ENCODE measurements at places on chromosomes 2 and 18.

DNA sequence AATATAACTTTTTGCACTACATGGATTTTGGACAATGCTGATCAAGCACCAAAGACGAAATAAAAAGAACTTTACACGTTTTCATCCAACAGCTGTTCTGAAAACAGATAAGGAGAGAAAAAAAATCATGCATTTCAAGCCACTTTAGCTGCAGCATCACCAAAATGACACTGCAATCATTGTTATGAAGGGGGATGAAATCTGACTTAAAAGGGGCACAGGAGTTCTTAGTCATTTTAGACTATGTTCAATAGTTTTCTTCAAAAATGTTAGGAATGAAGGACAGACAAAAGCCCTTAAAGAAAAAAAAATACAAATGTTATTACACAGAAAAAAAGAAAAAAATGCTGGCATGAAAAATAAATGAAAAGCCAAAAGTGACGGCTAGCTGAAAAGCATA is 71.2 kb downstream of the CUL3 start:
- DNase-seq = no peak

GRCh38 chr2:149038442-149039212 is at the start of gene LYPD6B:
LYPD6B (plus strand) TSS chr2:149038699; CDS start chr2:149130949, 92,250 bp downstream.
- no peak for DNase-seq

- DNase-seq = peak; percentile 38
Measured at GRCh38 chr18:35756506-35757117, 175.1 kb downstream of the GALNT1 start.

GRCh38 chr2:37180006-37180639 is 8.3 kb downstream of the SULT6B1 start:
- no peak for DNase-seq

- no peak for DNase-seq
Measured at GRCh38 chr2:219405451-219405850, 12.7 kb upstream of the DES start.

DNA sequence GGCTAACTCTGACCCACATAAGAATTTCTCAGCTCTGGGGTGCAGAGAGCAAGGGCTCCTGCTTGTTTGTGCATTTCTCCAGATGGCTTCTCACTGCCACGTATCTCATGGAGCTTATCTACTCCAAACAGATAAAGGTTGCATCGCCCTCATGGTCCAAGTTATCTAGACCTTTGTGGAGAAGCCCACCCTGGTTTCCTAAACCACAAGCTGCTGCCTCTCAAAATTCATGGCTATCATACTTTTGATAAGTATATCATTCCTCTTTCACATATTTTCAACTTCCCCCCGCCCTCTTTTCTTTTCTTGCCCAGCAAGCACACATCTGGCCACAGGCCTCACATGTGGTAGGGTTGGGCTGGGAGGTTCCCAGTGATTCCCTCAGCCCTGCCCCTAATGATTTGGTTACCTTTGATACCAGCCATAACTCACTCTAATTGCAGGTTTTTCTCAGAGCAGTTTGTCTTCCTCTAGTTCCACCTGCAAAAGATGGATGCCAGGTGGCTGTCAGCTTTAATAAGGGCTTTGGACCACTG is 146.0 kb downstream of the RHBDD1 start:
- DNase-seq = no peak

GRCh38 chr2:33650171-33650570 is 51.1 kb upstream of the FAM98A start:
- no peak for DNase-seq

GRCh38 chr18:59837586-59837985 is 62.2 kb upstream of the PMAIP1 start:
- DNase-seq = no peak

DNA sequence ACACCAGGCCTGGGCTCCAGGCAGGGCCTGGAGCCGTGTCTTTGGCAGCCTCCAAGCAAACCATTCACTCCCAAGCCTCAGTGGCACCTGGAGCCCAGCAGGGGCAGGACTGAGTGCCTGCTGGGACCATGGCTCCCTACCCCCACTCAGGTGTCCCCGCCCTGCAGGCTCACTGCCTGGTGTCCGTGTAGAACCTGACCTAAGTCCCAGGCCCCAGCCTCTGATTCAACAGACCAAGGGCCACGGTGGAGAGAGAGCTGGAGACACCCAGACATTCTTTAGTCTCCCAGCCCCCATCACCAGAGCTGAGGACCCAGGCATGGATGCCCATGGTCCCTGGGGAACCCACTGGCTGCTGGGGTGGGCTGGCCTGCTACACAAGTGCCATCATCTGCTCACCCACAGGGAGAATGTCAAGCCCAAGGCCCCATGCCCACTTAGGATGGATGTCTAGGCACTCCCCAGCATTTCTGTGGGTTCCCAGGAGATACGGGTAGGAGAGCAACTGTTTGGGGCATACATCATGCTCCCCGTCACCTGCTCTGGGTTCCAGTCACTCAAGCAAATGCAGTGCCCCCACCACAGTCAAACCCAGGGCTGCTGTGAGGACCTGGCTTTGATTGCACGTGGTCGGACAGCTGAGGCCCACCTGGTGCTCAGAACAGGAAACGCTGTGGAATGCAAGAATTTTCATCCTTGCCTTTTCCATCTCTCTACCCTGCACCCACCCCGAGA is 42.9 kb upstream of the ATG16L1 start:
- no peak for DNase-seq

- no peak for DNase-seq
Measured at GRCh38 chr18:52345428-52345827, 5.4 kb downstream of the DCC start.

GRCh38 chr2:179165356-179166000 is 99.2 kb downstream of the SESTD1 start:
- DNase-seq = no peak

- DNase-seq = no peak
Measured at GRCh38 chr2:133504566-133505505, 63.4 kb downstream of the NCKAP5 start.

DNA sequence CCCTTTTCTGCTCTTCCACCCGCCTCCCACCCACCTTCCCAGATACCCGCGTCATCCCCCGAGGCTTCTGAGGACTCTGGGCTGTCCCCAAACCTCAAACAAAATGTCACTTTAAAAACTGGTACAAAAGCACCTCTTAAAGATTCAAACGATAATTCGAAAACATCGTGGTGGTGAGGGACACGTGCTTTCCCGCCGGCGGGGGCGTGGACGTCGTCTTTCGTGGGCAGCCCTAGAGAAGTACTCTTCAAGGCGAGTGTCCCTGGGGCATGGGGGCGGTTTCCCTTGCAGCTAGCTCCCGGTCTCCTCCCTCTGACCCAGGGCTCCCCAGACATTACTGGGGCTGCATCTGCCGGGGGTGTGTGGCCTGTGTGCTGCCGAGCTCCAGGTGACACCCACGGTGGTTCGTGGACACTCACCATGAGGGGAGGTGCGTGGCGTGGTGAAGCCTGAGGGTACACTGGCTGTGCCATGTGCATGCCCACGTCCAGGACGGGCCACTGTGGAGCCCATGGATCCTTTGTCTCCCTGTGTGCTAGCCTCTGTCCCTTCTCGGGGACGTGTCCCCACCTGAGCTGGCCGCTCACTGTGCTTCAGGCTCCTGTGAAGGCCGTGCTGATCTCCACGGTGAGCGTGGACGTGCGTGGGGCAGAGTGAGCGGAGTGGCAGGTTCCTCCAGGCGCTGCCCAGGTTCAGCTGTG is 117.8 kb downstream of the NFATC1 start:
- DNase-seq = no peak

GRCh38 chr2:207130958-207131521 is 34.7 kb downstream of the KLF7 start:
- DNase-seq = no peak

- DNase-seq = no peak
Measured at GRCh38 chr2:12488352-12489318, 228.1 kb upstream of the TRIB2 start.

- no peak for DNase-seq
Measured at GRCh38 chr2:37877457-37878315, 47.4 kb upstream of the RMDN2 start.

DNA sequence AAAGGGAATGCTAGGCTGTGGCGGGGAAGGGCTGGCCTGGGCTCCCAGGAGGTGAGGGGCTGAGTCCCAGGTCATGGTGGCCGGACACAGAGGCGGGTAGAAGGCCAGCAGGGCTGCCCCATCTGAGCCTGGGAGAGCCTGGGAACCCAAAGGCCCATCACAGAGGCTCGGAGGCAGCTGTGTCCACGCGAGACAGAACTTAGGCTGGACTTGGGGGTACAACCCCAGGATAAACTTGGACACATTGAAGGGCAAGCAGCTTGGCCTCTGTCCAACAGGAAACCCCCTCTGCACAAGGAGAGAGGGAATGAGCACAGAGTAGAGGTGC is 95.9 kb downstream of the ZFP36L2 start:
- no peak for DNase-seq

DNA sequence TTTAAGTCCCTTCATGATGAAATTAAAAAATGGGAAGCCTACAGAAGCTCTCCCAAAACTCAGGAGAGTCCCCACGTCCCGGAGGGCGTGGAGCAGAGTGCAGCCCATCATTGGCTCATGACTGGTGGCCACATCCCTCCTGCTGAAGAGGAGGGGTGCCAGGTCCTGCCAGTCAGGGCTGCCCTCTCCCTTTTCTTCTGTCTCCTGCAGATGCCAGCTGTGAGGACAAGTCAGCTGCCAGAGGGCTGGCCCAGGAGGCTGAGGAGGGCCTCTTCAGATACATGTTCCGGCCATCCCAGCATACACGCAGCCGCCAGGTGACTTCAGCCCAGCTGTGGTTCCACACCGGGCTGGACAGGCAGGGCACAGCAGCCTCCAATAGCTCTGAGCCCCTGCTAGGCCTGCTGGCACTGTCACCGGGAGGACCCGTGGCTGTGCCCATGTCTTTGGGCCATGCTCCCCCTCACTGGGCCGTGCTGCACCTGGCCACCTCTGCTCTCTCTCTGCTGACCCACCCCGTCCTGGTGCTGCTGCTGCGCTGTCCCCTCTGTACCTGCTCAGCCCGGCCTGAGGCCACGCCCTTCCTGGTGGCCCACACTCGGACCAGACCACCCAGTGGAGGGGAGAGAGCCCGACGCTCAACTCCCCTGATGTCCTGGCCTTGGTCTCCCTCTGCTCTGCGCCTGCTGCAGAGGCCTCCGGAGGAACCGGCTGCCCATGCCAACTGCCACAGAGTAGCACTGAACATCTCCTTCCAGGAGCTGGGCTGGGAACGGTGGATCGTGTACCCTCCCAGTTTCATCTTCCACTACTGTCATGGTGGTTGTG is 2.6 kb downstream of the INHA start:
- DNase-seq = no peak

DNA sequence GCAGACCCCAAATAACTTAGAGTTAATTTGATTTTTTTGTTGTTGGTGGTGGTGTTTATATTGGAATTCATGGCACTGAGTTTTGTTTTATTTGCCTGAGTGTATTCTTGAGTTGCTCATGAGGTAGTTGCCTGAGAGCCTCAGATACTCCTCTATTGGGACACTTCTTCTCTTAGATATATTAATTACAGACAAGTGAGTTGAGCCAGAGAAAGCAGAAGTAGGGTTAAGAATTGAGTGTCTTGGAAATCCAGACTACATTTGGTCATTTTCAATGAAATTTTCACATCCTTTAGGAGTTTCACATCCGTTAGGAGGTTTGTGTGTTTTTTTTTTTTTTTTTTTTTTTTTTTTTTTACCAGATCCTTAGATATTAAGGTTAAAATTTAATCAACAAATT is 29.0 kb downstream of the FMNL2 start:
- DNase-seq = no peak

GRCh38 chr2:240454106-240454901 is 18.8 kb downstream of the GPC1 start:
- no peak for DNase-seq

- DNase-seq = no peak
Measured at GRCh38 chr18:69674292-69674877, 273.3 kb downstream of the CD226 start.

DNA sequence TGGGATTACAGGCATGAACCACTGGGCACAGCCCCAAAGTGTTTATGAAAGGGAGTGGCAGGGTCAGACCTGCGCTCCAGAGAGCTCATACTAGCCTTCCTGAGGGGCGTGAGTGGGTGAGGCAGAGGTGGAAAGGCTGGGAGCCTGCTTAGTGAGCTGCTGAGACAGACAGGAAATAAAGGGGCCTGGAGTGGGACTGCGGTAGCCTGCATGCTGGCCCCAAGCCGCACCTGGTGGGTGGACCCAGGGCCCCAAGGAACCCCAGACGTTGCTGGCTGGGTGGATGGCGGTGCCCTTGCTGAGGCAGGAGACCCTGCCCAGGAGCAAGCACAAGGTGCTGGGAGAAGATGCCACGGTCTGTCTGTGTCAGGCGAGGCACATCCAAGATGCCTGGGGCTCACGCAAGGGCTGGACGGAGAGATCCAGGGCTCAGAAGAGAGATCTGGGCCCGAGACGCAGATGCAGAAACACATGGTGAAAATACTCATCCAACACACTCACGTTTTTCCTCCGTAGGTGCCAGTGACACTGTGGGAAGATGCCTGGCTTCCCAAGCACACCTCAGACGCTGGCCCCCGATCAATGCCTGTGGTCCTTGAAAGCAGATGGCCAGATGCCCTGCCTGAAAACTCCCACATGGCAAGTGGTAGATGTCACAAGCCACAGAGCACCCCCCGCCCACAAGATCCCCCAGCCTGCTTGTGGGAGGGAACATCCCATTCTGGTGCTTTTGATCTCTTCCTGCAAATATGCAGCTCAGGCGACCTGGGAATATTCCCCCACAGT is 151.1 kb downstream of the GLI2 start:
- DNase-seq = no peak

- no peak for DNase-seq
Measured at GRCh38 chr2:68645523-68645922, 2.1 kb downstream of the PROKR1 start.

GRCh38 chr2:60260639-60261296 is 292.7 kb downstream of the BCL11A start:
- no peak for DNase-seq

DNA sequence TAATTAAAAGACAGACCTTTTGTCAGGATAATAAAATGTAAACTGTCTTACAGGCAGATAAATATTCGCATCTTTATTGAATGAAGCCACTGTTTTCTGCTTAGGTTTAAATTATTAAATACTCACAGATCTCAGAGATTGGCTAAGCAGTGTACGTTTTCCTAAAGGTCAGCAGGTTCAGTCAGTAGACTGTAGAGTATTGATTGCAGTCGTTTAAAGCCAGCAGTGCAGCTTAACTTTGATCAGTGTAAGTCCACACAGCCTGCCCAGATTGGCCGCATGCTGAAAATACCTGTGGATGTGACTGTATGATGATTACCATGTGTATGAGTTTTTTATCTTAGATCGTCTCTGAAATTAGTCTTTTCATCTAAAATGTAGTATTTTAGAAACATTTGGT is 42.3 kb downstream of the ATP9B start:
- DNase-seq = no peak

GRCh38 chr18:6487968-6488367 is 73.3 kb upstream of the L3MBTL4 start:
- no peak for DNase-seq

- DNase-seq = no peak
Measured at GRCh38 chr2:229178117-229178516, 93.0 kb downstream of the PID1 start.

DNA sequence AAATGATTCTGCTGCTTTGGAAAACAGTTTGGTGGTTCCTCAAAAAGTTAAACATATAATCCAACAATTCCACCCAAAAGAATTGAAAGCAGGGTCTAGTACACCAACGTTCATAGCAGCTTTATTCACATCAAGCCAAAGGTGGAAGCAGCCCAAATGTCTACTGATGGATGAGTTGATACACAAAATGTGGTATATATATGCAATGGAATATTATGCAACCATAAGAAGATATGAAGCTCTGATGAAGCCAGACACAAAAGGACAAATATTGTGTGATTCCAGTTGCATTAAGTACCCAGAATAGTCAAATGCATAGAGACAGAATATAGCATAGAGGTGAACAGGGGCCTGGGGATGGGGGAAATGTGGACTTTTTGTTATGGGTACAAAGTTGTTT is 269.3 kb downstream of the METTL4 start:
- no peak for DNase-seq

- no peak for DNase-seq
Measured at GRCh38 chr2:23387845-23388244, 2.9 kb downstream of the KLHL29 start.
